ENCODE measurements at places on chromosomes 6 and 20. TPM values are rescaled to one million over a fixed set of nuclear protein-coding genes. Genes with fewer than 3 reads are reported as not detected.

GRCh38 chr6:167079853-167080297 is 43.0 kb upstream of the CCR6 start:
- no peak for DNase-seq

DNA sequence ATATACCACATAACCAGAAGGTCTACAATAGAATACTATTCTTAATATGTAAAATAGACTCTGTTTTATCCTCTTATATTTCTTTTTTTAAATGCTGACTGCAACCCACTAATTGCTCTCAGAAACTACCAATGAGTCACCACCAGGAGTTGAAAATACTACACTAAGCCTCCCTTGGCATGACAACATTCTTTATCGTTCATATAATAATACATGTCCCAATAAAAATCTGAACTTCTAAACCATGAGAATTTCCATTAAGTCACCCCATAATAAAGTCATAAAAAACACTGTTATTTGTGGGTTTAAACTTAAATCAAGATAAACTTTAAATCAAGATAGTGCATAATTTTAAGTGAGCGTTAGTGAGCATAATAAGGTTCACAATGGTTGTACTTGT is 4.2 kb downstream of the HACE1 start:
- peak; percentile 16 for DNase-seq

DNA sequence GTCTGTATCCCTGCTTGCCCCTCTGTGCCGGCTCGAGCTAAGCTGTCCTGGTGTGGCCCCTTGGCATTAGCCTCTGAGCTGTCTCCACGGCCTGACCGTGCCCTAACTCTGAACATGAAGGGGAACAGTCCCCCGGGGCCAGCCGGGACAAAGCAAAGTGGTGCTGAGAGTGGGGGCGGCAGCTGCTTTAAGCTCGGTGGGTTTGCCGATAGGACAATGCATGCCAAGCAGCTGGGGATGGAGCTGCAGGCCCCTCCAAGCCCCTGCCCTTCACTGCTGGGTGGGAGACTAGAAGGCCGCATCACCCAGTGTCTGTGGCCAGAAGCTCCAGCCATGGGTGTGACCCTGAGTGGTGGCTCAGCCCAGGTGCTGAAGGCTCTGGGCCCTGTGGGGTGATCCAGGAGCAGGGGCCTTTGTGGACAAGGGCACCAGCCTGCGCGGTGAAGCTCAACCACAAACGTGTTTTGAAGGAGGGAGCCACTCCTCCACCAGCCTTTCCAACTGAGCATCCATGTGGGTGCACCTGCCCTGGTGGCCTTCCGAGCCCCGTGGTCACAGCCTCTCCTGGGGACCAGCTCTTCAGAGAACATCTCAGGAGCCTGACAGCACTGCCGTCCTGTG is 242.5 kb downstream of the ERMARD start:
- no peak for DNase-seq

- DNase-seq, result no peak
Measured at GRCh38 chr6:114083251-114083650, 112.3 kb upstream of the HDAC2 start.

DNA sequence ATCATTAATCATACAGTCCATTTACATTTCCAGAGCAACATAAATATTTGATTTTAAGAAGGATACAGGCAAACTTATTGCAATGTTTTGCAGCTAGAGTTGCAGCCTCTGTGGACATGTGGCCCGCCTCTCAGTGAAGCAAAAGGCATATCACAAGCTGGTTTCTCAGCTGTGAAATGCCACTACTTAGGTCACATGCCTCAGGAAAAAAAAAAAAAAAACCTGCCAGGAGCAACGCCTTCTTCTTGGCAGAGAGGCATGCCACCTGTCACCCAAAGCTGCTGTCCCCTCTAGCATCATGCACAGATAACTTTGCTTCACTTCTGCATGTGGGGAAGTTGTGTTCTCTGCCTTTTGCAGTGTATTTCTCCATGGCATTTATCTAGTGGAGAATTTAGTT is 18.5 kb downstream of the GRM1 start:
- no peak for DNase-seq

DNA sequence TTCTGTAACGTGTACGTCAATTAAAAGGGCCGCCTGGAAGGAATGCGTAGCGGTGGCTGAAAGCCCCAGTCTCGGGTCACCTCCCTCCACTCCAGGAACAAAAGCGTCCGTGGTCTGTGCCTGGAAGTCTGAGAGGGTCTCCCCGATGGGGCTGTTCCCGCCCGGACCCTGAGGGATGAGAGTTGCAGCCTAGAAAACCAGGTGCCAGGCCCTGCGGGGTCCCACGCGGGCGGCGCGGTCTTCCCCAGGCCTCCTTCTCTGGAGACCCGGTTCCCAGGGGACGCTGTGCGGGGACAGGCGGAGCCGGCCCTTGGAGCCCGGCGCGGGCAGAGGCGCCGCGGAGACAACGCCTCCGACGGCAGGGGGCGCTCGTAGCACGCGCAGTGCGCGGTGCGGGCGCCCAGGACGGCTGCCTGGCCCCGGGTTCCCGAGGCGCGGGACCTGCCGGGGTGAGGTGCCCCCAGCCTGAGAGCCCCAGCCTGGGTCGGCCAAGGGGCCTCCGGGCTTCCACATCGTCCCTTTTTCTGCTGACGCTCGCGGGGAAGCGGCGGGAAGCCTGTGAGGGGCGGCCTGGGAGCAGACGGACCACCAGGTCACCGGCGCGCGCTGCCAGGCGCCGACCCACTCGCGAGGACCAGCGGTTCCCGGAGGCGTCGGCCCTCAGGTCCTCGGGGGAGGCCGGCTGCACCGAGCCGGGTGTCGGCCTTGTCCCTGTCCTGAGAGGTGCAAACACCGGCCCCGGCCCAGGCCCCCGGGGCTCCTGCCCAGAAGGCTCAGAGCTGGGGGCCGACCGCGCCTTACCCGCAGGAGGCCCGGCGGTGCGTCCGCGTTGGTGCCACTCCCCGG is 5.3 kb upstream of the FOXC1 start:
- DNase-seq, result peak; percentile 66

- DNase-seq, result peak; percentile 70
Measured at GRCh38 chr6:27502508-27503435, 29.9 kb upstream of the ZNF184 start.

DNA sequence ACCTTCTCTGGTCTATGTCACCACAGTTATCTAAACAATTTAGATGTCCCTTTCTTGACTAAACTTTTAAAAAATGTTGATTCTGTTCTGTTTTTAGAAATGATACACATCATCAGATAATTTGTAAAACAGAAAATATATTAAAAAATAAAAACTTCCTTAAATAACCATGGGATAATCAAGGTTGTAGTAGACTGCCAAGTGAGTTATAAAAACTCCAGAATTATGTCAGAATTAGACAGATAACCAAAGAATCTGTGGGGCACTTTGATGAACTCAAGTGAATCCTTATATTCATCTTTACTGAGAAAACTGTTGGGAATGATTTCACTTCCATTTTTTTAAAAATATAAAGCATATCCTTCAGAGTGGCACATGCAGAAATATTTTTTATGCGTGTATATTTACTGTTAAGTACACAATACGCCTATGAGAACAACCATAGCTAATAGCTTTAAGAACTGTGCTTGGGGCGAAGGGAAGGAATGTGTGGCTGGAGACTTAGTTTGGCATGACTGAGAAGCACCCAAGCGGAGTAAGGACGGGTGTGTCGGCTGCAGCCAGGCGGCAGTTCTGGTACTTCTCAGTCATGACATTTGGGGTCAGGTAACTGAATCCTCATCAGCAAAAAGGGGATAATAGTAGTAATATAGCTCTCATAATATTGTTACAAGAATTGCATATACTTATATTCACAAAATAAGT is 604.7 kb upstream of the CITED2 start:
- no peak for DNase-seq

- no peak for DNase-seq
Measured at GRCh38 chr6:43951756-43952675, 175.2 kb downstream of the MRPL14 start.

DNA sequence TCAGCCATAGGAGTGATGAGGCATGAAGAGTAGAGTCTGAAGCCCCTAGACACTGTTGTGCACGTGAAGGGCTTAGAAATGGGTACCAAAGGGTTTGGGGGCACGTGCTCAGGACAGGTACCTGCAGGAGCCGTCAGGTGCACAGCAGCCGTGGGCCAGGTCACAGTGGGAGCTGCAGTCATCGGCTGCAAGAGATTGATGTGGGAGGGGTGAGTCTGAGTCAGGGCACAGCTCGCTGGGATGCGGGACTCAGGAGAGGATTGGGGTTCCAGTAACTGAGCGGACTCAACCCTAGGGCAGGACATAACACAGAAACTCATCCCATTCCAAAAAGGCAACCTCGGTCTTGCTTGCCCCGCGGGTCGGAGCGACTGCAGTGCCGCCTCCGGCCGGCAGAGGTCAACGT is 1.1 kb downstream of the DLK2 start:
- DNase-seq, result no peak

DNA sequence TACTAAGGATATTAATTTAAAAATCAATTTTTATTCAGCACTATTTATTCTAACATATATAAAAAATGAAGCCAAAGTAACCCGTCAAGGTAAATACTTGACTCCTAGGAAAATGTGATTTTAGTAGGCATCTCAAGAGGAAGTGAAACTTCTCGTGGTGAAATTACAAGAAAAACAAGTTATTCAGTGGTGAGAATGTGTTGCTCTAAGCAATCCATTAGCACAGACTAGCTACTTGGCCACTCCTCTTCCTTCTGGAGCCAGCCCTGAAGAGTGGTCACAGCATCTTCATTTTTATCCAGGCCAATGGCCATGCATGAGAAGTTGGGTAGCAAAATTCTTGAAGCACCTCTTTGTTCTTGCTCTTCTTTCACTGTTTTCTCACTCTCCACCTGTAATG is 40.4 kb upstream of the GFRAL start:
- no peak for DNase-seq

DNA sequence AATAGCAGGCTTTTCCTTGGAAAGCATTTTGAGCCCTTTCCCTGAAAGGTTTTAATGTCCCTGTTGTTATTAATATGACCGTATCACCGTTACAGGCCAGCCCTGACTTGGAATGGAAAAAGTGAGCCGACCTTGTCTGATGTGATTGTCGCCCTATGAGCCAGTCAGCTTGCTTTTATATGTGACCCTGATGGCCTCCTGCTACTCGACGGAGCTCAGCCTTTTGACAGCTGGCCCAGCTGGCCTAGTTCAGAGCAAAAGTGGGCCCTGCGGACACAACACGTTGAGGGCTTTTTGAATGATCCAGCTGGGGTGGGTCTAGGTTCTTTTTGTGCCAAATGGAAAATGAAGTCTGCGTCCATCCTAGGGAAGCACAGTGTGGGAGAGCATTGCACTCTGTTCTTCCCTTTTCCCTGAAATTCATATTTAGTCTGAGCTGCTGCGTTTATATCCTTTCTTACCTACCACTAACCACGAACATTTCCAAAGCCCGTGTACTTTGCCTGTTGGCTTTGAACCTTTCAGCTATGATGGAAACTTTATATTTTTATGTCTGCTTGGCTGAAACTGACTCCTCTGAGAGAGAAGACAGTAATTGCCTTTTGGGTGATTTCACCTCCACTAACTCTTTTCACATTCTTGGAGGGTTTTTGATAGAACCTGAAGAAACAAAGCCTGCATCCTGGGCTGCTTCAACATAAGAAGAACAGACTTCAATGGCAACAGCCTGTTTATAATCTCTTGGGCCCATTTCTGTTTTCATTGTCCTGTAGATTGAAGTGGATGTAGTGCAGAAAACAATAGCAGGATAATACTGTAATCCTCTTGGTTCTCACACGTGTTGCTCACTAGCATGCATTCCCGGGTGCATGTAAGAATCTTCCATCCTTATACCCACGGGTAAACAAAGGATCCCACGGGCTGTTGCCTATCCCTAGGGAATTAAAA is 121.8 kb upstream of the HDGFL1 start:
- DNase-seq, result no peak

DNA sequence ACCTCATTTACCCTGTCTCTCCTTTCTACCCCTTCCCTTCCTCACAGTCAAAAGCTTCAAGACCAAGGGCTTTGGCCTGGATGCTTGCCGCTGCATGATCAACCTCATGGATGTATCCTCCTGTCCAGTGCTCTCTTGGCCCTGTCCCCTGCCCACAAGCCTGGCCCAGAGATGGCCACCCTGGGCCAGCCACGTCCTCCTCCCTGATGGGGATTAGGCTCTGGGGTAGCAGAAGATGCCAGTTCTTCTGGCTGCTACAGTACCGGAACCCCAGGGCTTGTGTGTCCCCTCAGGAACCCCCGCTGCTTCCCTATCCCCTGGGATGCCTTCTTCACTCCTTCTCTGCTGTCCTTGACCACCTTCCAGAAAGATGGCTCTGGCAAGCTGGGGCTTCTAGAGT is 22.3 kb downstream of the CAPN11 start:
- no peak for DNase-seq

GRCh38 chr6:163735076-163735475 is 320.6 kb downstream of the QKI start:
- DNase-seq, result no peak

RUNX2 gene
- total RNA-seq, result 8.1 TPM

COL9A1 gene
- total RNA-seq, result not detected

OXT gene
- not detected for total RNA-seq

UQCC2 gene
- 147 TPM for total RNA-seq

PRPH2 gene
- not detected for total RNA-seq

FLRT3 gene
- total RNA-seq, result 15.7 TPM

SLA2 gene
- not detected for total RNA-seq

TMEM200A gene
- total RNA-seq, result not detected
